Foreskin keratinocyte (primary cell): ENCODE measurements at places on chromosomes 11 and 22. TPM values are rescaled to one million over a fixed set of nuclear protein-coding genes. Genes with fewer than 3 reads are reported as not detected.
A peak's percentile ranks its signal among the peaks of the same experiment; 100 is the strongest.

GRCh38 chr22:47698906-47699305, 936.5 kb downstream of the TBC1D22A start:
- DNase-seq: no peak

- no peak for DNase-seq
These were observed 184.9 kb downstream of the TENM4 start for GRCh38 chr11:79255965-79256364.

DNA sequence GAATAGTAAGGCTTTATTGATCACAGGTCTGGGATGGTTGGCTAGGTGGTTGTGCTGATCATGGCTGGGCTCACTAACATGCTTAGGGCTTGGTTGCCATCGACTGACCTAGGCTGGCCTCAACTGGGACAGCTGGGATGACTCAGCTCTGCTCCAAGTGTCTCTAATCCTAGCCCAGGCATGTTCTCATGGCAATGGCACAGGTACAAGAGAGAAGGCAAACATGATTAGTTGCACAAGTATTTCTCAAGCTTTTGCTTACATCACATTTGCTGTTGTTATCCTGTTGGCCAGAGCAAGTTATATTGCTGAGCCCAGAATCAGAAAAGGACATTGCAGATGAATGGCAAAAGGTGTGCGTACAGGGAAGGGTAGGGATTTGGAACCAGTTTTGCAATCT, 68.5 kb upstream of the SLC35C1 start:
- peak; percentile 98 for DNase-seq

GRCh38 chr11:97506076-97506759, 1116.4 kb downstream of the JRKL start:
- DNase-seq: peak; percentile 4

DNA sequence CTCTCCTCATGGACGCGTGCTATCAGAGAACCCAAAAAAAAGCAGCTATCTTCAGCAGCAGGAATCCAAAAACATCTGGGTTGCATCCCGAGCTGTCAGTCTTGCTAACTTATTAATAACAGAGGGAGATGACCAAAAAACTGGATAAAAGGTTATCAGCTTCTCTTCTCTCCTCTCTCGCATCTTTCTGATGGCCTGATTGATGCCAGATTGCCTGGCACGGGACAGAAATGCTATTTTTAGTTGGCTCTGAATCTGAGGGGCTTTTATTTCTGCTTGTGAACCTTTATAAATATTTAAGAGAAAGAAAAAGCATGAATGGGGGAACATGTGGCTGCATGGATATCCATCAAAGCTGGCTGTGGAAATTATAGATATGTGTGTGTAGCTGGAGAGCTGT, 230.3 kb downstream of the ETS1 start:
- no peak for DNase-seq

DNA sequence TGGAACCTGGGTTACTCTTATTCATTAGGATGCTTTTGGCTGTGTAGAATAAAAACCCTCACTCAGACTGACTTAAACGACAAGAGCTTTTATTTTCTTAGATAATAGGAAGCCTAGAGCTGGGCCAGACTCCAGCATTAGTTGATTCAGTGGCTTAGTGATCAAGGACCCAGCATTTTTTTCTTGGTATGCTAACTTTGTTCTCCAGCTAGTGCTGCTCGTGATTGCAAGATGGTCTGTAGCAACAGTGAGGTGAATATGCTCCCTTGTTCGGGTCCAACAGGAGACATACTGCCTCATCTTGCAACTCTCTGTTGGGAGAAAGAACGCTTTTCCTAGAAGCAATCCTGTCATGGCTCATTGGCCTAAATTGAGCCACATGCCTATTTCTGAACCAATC, 33.4 kb downstream of the INSC start:
- no peak for DNase-seq

OR5A1 gene
- polyA plus RNA-seq: not detected in 2 replicates
